Mesothelial cell of epicardium (in vitro differentiated cells): ENCODE measurements at places on chromosomes 5 and 9. TPM values are rescaled to one million over a fixed set of nuclear protein-coding genes. Genes with fewer than 3 reads are reported as not detected.

Gene SPATA6L
- total RNA-seq, result 5.5 to 6.7 TPM (median 6.1 TPM) in 3 replicates

GRCh38 chr9:110918316-110919049, 119.8 kb downstream of the LPAR1 start:
- no peaks in the 10 kb centered on the region for H3K27me3 ChIP-seq
- no peak overlapping the region for H3K27ac ChIP-seq
- peaks cover 2% of the 10 kb centered on the region for H3K4me1 ChIP-seq
- peaks cover 2% of the 10 kb centered on the region for H3K36me3 ChIP-seq

DNA sequence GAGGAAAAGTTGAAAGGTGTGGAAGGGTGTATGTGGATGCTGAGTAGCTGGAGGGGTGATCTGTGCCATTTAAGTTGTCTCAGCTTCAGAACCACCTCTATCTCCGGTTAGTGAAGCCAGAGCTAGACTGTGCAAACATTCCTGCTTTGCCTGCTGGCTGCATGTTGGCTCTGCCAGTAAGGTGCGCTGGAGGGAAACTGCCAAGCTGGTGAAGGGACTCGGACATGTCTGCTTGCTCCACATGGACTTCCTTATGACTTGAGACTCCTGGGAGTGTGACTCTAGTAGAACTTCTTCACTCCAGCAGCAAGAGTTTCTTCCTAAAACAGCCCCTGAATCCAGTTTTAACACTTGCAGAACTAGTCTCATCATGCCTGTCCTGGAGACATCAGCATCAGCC, 27.9 kb downstream of the DAB2 start:
- H3K36me3 ChIP-seq, result peaks cover 16% of the 10 kb centered on the region
- peaks cover 34% of the 10 kb centered on the region for H3K4me1 ChIP-seq
- no peak overlapping the region for H3K4me3 ChIP-seq
- no peaks in the 10 kb centered on the region for H3K27me3 ChIP-seq
- DNase-seq, result no peak

GRCh38 chr5:109721741-109722140, 32.0 kb downstream of the MAN2A1 start:
- no peaks in the 10 kb centered on the region for H3K27me3 ChIP-seq
- peaks cover 3% of the 10 kb centered on the region for H3K4me1 ChIP-seq
- H3K27ac ChIP-seq, result no peak overlapping the region
- no peak for DNase-seq
- H3K4me3 ChIP-seq, result no peak overlapping the region

GRCh38 chr5:56589481-56589860, 225.9 kb upstream of the MAP3K1 start:
- H3K27ac ChIP-seq, result no peak overlapping the region
- H3K36me3 ChIP-seq, result no peaks in the 10 kb centered on the region
- DNase-seq, result no peak
- H3K4me1 ChIP-seq, result peaks cover 20% of the 10 kb centered on the region
- no peak overlapping the region for H3K4me3 ChIP-seq
- H3K27me3 ChIP-seq, result no peaks in the 10 kb centered on the region

DNA sequence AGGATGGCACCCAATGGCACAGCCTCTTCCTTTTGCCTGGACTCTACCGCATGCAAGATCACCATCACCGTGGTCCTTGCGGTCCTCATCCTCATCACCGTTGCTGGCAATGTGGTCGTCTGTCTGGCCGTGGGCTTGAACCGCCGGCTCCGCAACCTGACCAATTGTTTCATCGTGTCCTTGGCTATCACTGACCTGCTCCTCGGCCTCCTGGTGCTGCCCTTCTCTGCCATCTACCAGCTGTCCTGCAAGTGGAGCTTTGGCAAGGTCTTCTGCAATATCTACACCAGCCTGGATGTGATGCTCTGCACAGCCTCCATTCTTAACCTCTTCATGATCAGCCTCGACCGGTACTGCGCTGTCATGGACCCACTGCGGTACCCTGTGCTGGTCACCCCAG, 25.4 kb downstream of the HRH2 start:
- no peak for DNase-seq
- H3K27ac ChIP-seq, result no peak overlapping the region
- no peaks in the 10 kb centered on the region for H3K36me3 ChIP-seq

Gene SPINK4
- total RNA-seq, result not detected in 3 replicates

Gene TYRP1
- total RNA-seq, result 0.42 to 1.0 TPM (median 0.64 TPM) in 3 replicates

Gene CDX1
- total RNA-seq, result 0.51 to 1.1 TPM (median 0.68 TPM) in 3 replicates

GRCh38 chr5:88058625-88059024, 210.0 kb downstream of the TMEM161B start:
- H3K4me1 ChIP-seq, result no peaks in the 10 kb centered on the region
- no peak overlapping the region for H3K4me3 ChIP-seq
- H3K27me3 ChIP-seq, result no peaks in the 10 kb centered on the region
- no peaks in the 10 kb centered on the region for H3K36me3 ChIP-seq
- no peak overlapping the region for H3K27ac ChIP-seq
- no peak for DNase-seq

DNA sequence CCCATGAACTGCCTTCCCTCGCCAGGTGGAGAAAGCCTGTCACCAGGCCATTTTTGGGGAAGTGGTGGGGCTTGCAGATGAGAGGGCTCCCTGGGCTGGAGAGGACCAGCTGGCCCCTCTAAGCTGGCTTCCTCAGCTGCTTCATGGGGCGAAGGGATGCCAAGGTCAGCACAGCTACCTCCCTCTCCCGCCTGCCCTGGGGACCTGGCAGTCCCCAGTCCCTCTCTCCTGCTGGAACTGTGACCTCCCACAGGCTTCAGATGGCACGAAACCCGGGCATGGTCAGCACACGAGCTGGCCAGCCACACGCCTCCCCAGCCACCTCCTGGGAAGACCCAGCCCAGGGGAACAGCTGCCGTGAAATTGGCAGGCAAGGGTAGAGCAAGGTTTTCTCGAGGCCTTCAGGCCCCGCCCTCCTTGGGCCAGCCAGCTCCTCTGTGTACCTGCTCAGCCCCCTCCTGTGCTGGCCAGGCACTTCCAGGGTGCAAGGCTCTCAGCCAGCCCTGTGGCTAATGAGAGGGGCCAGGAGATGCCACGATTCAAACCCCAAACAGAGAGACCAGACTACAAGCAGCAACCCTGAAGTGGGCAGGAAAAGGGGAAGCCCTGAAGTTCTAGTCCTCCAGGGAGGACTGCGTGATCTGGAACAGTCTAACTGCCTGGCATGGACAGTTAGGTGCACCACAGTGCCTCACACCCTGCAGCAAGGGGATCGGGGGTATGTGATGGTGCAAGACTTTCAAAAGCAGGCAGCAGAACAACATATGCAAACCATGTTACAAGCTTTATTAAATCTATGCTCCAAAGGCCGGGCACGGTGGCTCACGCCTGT, 12.9 kb downstream of the PLPP7 start:
- DNase-seq, result no peak
- no peaks in the 10 kb centered on the region for H3K4me1 ChIP-seq
- no peaks in the 10 kb centered on the region for H3K36me3 ChIP-seq
- H3K27me3 ChIP-seq, result peaks cover 4% of the 10 kb centered on the region

Gene SCGB3A1
- total RNA-seq, result 0.55 to 0.63 TPM in 2 of 3 replicates, not detected in the other

GRCh38 chr5:44542470-44542869, 153.2 kb upstream of the FGF10 start:
- peaks cover 2% of the 10 kb centered on the region for H3K27me3 ChIP-seq
- no peaks in the 10 kb centered on the region for H3K4me1 ChIP-seq
- no peak overlapping the region for H3K4me3 ChIP-seq
- no peak for DNase-seq
- H3K36me3 ChIP-seq, result no peaks in the 10 kb centered on the region

Gene ELAVL2
- 1.1 to 1.4 TPM (median 1.4 TPM) in 3 replicates for total RNA-seq

GRCh38 chr5:176492431-176492830, 44.2 kb downstream of the FAF2 start:
- no peaks in the 10 kb centered on the region for H3K27me3 ChIP-seq
- no peak overlapping the region for H3K4me3 ChIP-seq
- H3K36me3 ChIP-seq, result peaks cover 35% of the 10 kb centered on the region
- DNase-seq, result no peak
- no peak overlapping the region for H3K27ac ChIP-seq

DNA sequence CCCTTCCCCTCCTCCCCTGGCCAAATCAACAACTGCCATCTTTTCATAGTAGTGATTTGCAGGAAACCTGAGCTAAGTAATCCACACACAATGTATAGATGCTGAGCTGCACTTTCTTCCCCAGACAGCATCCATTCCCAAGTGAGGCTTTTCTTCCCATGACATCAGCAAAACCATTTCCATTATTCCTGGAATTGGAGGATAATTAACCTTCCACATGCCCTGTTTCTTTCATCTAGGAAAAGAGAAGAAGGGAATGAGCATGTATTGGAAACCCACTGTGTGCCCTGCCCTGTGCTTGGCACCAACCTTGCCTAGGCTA, 268.0 kb downstream of the ZSWIM6 start:
- peaks cover 49% of the 10 kb centered on the region for H3K4me1 ChIP-seq
- H3K27me3 ChIP-seq, result no peaks in the 10 kb centered on the region
- no peak overlapping the region for H3K4me3 ChIP-seq
- peak overlapping the region; percentile 39 for H3K27ac ChIP-seq
- DNase-seq, result no peak

Gene FGD3
- total RNA-seq, result 36.3 to 41.9 TPM (median 39.5 TPM) in 3 replicates

Gene FCN2
- not detected in 3 replicates for total RNA-seq

DNA sequence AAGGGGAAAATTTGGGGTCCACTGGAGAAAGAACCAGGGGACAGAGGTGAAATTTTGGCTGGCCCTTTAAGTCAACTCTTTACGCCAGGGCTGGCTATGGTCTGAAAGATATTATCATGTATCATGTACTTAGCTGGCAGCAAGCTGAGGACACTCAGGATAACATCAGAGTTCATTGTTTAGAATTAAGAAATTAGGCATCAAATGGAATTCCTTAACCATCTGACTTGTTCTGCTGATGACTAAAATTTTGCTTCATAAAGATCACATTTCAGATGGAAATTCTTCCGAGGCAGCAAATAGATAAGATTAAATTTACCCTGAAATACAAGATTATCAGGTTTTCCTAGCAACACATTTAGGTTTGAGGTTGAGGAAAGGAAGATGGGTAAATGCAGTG, 269.4 kb upstream of the KLF9 start:
- peaks cover 13% of the 10 kb centered on the region for H3K27me3 ChIP-seq
- no peaks in the 10 kb centered on the region for H3K36me3 ChIP-seq
- no peak for DNase-seq
- no peak overlapping the region for H3K27ac ChIP-seq
- peaks cover 5% of the 10 kb centered on the region for H3K4me1 ChIP-seq

- peak overlapping the region; percentile 31 for H3K27ac ChIP-seq
- H3K36me3 ChIP-seq, result peaks cover 5% of the 10 kb centered on the region
- H3K27me3 ChIP-seq, result no peaks in the 10 kb centered on the region
- peaks cover 36% of the 10 kb centered on the region for H3K4me1 ChIP-seq
- DNase-seq, result no peak
Measured at GRCh38 chr9:114383521-114384231, 4.1 kb downstream of the AKNA start.

DNA sequence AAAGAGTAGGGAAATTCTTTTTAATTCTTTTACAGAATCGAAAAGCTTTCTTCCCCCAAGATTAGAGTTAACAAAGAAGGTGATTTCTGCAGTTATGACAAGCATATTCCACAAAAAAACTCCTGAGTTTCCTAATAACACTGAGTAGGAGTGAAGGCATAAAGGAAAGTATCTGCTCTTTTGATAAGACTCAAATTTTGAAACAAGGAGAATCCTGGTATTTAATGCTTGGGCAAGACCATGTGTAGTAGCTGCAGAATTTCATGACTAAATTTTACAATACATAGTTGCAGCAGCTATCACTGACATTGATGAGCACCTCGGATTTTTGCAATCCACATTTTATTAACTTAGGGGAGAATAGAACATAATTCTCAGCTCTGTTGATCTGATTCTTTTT, 92.6 kb downstream of the MARCHF3 start:
- peaks cover 5% of the 10 kb centered on the region for H3K4me1 ChIP-seq
- H3K27ac ChIP-seq, result no peak overlapping the region
- no peak overlapping the region for H3K4me3 ChIP-seq
- H3K27me3 ChIP-seq, result no peaks in the 10 kb centered on the region
- H3K36me3 ChIP-seq, result no peaks in the 10 kb centered on the region
- no peak for DNase-seq

DNA sequence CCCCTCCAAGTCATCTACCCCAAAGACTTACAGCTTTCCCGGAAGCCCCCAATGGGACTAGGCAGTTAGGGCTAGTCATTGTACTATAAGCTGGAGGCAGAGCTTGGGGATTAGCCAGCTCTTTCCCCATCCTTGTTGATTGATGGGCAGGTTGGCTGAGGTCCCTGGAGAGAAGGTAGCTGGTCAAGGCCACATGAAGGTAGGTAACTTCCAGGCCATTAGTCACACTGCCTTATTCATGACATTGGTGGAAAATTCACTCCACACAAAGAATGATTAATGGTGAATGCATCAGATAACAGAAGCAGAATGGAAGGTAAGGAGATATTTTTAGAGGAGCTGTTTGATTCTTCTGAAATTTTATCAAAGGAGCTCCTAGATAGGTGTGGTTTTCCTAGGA, 49.5 kb upstream of the TGFBR1 start:
- no peak overlapping the region for H3K27ac ChIP-seq
- H3K36me3 ChIP-seq, result peaks cover 5% of the 10 kb centered on the region
- no peak overlapping the region for H3K4me3 ChIP-seq
- DNase-seq, result no peak
- no peaks in the 10 kb centered on the region for H3K27me3 ChIP-seq

Gene FREM1
- total RNA-seq, result 60.5 to 71.4 TPM (median 62.9 TPM) in 3 replicates

DNA sequence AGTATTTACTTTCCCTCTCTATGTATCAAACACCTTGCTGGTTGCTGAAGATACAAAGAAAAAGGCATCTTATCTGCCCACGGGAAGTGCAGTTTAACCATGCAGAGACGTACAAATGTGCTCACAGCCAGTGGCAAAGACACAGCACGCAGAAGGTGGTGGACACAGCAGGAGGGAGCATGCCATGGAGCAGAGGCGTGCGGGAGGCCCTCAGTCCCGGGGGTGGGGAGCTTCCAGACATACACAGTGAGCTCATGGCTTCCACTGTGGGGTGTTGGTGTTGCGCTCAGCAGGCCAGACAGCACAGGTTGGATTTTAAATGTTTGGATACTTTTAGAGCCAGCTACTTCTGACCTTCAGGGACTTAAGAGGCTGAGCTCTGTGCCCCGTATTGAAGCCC, 8.8 kb upstream of the BARX1 start:
- no peak for DNase-seq
- H3K4me1 ChIP-seq, result peaks cover 3% of the 10 kb centered on the region
- no peak overlapping the region for H3K27ac ChIP-seq
- H3K27me3 ChIP-seq, result peaks cover 71% of the 10 kb centered on the region

- H3K4me3 ChIP-seq, result no peak overlapping the region
- no peak for DNase-seq
- peaks cover 14% of the 10 kb centered on the region for H3K36me3 ChIP-seq
- peak overlapping the region; percentile 72 for H3K27ac ChIP-seq
Measured at GRCh38 chr5:138789771-138790242, 36.6 kb downstream of the CTNNA1 start.

GRCh38 chr5:150519978-150520377, 12.0 kb downstream of the NDST1 start:
- peaks cover 36% of the 10 kb centered on the region for H3K4me1 ChIP-seq
- H3K36me3 ChIP-seq, result peaks cover 4% of the 10 kb centered on the region

GRCh38 chr5:179312557-179313235, 32.6 kb downstream of the ADAMTS2 start:
- H3K27me3 ChIP-seq, result no peaks in the 10 kb centered on the region
- no peak overlapping the region for H3K4me3 ChIP-seq
- no peaks in the 10 kb centered on the region for H3K36me3 ChIP-seq
- H3K27ac ChIP-seq, result no peak overlapping the region
- H3K4me1 ChIP-seq, result peaks cover 8% of the 10 kb centered on the region

DNA sequence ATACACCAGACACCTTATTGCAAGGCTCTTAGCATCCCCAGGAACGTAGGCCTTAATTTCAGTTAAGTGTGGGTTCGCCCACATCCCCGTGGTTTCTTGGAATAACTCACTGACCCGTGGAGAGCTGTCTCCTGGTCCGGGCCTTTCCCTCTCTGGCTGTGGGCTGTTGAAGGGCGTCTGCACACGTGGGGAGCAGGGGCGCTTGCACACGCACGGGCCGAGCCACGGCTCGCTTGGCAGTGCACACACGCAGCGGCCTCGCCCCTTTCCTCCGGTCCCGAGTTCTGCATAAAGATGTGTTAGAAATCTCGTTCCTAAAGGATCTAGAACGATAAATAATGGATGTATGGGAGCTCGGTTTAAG, 141.9 kb downstream of the PBX3 start:
- no peak for DNase-seq
- H3K27ac ChIP-seq, result peak overlapping the region; percentile 88
- peaks cover 52% of the 10 kb centered on the region for H3K4me1 ChIP-seq
- H3K4me3 ChIP-seq, result peak overlapping the region; percentile 77
